ENCODE measurements at places on chromosomes 7 and 10. TPM values are rescaled to one million over a fixed set of nuclear protein-coding genes. Genes with fewer than 3 reads are reported as not detected.
A peak's percentile ranks its signal among the peaks of the same experiment; 100 is the strongest.

- H3K27ac ChIP-seq = no peak overlapping the region
- no peak for DNase-seq
- peaks cover 2% of the 10 kb centered on the region for H3K27me3 ChIP-seq
- peaks cover 12% of the 10 kb centered on the region for H3K4me1 ChIP-seq
- no peaks in the 10 kb centered on the region for H3K36me3 ChIP-seq
Observed at GRCh38 chr10:25724241-25724640, 209.8 kb upstream of the MYO3A start.

DNA sequence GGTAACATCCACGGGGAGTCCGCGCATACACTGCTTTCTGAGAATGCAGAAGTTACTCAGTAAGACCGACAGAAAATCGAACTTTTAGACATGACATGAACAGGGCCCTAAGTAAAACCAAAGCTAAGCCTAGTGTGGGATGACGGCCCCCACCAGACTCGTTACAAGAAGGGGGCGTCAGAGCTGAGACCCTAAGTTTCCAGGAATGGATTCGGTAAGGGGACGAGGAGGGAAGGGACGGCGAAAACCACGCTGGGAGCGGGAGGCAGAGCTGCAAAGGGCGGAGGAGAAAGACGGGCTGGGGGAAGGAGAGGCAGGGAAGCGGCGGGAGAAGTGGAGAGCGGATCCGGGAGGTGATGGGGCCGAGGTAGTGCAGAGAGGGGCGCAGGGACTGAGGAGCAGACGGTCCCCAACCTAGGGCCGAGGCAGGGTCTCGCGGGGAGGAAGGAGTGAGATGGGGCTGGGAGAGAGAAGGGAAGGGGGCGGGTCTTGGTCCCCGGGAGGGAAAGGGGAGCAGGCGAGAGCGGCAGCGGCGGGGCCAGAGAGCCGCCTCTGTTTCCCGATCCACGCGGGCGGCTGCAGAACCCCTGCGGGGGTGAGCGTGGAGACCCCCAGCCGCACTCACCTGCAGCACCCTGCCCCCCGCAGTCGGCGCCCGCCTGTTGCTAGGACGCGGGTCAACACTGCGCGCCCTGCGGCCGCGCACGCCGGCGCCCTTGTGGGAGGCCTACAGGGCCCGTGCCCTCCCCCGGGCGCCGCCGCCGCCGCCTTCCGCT, 513 bp downstream of the ODAD2 start:
- H3K4me3 ChIP-seq = peak overlapping the region; percentile 96
- no peaks in the 10 kb centered on the region for H3K27me3 ChIP-seq
- peak overlapping the region; percentile 96 for H3K27ac ChIP-seq
- DNase-seq = peak; percentile 55
- H3K36me3 ChIP-seq = no peaks in the 10 kb centered on the region

The COBL gene
- 0.41 TPM for total RNA-seq

GRCh38 chr10:118258285-118258684, 83.8 kb downstream of the FAM204A start:
- no peak overlapping the region for H3K27ac ChIP-seq
- no peak overlapping the region for H3K4me3 ChIP-seq
- H3K4me1 ChIP-seq = peaks cover 18% of the 10 kb centered on the region
- peaks cover 16% of the 10 kb centered on the region for H3K27me3 ChIP-seq
- no peak for DNase-seq

GRCh38 chr7:157745721-157746709, 409.2 kb downstream of the DNAJB6 start:
- no peak overlapping the region for H3K4me3 ChIP-seq
- H3K36me3 ChIP-seq = no peaks in the 10 kb centered on the region

The PCLO gene
- 3.5 TPM for total RNA-seq
